Esophagus squamous epithelium (tissue), 5 donors: ENCODE measurements at places on chromosomes 6 and 20.

DNA sequence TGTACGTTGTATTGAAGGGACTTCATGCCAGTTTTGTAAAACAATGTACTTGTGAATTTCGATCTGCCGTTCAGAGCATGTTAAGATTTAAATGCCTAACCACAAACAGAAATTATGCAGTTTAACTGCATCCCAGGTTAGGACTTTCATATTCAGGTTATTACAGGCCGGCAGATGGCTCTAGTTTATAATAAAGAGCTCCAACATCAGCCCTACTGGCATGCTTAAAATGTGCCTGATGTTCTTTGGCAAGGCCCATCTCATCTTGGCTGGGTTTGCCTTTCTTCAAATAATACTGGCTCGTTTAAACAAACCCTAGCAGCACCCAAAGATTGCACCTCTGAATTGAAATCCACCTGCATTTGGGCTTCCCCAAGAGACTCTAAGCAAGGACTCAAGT lies 169.3 kb upstream of the RIN2 start:
- DNase-seq, result no peak

DNA sequence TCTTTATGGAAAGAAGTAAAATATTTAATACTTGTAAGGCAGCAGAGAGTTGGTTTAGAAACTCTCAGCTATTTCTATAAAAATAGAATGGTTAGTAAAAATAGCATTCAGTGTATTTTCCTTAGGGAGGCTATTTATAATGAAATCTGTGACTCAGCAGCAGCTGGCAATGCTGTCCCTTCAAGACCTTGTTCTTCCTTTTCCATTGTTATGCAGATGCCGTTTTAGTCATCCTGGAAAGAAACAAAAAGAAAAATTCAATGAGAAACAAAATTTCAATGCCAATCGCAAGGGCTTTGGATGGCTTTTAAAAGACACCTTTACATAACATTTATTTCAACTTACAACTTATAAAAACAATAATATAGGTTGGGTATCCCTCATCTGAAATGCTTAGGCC lies 17.5 kb downstream of the MPC1 start:
- DNase-seq, result no peak

- DNase-seq, result no peak
Observed at GRCh38 chr6:138656364-138657064, 117.1 kb upstream of the CCDC28A start.

DNA sequence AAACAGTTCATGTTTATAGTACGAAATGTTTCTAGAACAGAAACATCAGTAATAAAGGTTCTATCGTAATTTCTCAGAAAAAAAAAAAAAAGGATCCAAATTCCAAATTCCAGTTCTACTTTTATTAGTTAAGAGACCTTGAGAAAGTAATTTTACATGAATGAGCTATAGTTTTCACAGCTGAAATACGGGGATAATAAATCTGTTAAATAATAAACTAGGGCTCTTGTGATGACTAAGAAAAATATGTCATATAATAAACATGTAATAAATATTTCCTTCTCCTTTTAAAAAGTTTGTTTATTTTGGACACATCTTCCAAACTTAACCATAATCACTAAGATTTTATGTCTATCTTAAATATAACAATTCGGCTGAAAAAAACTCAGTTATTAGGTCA lies 17.8 kb downstream of the RARS2 start:
- no peak for DNase-seq

GRCh38 chr20:3247638-3248037 lies 8.6 kb upstream of the SLC4A11 start:
- DNase-seq, result no peak

GRCh38 chr6:4412488-4412887 lies 277.1 kb upstream of the ECI2 start:
- no peak for DNase-seq

DNA sequence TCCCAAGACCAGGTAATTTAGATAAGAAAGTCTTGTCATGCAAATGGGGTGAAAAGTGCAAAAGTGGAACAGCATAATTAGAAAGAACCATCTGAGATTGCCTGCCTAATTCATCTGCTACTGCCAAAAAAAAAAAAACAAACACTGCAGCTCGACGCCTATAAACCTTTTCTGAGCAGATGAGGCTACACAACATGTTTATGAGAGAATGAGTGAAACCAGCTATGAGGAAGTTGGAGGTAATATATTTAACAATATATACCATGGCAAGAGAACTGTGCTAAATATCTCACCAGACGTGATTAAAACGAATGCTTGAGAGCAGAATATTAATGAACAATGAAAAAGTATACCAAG lies 50.0 kb downstream of the LAMA4 start:
- DNase-seq, result no peak

DNA sequence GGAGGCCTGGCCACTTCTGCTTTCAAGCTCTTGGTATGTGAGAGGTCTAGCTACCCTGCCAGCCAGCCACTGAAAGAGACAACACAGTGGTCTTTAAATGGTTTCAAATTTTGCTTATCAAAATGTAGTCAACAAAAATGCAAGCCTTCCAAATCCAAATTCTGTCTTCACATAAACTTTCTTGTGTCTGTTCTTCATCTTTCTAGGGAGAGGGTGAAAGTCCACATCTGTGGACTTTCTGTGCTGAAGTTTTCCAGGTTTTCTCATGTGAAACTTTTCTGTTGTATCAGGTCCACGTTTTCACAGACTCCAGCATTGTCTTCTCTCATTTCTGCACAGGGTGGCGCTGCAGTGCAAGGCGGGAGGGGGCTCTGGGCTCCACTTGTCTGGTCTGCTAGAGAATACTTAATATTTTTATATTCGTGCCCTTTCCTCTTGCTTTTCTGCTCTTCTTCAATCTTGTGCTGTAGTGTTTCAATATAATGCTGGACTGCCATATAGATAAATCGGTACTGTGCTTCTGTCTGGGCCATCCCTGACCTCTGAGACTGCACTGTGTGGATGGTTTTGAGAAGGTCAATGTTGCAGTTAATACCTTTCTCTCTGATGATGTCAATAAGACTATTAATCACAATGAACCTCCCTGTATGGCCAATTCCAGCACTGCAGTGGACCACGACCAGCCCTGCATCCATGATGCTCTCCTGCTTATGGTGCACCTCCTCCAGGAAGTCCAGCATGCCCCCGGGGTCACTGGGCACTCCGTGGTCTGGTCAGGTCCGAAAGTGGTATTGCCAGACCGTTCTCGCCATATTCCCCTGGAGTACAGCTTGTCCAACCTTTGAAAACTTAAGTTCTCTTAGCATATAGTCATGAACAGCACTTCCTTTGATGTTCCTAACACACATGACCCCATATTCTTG lies 161.6 kb upstream of the TNFAIP3 start:
- no peak for DNase-seq

GRCh38 chr20:40955326-40955725 lies 73.3 kb upstream of the TOP1 start:
- no peak for DNase-seq

DNA sequence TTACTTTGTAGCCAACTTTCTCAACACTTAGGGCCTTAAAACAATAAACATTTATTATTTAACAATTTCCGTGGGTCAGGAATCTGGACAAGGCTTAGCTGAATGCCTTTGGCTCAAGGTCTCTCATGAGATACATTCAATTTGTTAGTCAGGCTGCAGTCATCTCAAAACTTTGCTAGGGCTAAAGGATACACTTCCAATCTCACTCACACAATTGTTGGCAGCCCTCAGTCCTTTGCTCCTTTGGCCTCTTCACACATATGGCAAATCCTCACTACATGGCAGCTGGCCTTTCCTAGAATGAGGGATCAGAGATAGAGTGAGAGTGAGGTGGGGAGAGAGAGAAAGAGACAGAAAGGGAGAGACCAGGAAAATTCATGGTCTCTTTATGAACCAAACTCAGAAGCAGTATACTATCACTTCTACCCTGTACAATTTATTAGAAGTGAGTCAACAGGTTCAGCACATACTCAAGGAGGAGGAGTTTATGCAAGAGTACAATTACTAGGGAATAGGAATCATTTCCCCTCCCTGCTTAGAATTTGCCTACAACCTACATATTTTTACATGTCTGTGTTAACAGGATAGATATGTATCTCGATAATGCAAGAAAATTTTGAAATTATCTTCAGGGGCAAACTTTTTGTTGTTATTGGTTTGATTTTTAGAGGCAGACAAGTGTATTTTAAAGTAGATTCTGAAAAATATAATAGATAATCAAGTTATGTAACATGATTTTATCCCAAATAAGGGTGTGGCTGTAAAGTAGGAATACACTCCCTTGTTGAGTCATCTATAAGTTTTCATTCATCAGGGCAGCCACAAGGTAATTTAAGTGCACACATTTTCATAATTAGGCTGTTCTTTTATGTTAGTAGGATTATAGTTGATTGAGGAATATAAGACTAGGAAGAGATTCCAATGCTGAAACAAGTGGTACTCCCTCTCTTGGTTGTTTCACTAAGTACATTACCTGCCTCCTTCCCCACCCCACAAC lies 85.9 kb upstream of the HMGCLL1 start:
- DNase-seq, result no peak

DNA sequence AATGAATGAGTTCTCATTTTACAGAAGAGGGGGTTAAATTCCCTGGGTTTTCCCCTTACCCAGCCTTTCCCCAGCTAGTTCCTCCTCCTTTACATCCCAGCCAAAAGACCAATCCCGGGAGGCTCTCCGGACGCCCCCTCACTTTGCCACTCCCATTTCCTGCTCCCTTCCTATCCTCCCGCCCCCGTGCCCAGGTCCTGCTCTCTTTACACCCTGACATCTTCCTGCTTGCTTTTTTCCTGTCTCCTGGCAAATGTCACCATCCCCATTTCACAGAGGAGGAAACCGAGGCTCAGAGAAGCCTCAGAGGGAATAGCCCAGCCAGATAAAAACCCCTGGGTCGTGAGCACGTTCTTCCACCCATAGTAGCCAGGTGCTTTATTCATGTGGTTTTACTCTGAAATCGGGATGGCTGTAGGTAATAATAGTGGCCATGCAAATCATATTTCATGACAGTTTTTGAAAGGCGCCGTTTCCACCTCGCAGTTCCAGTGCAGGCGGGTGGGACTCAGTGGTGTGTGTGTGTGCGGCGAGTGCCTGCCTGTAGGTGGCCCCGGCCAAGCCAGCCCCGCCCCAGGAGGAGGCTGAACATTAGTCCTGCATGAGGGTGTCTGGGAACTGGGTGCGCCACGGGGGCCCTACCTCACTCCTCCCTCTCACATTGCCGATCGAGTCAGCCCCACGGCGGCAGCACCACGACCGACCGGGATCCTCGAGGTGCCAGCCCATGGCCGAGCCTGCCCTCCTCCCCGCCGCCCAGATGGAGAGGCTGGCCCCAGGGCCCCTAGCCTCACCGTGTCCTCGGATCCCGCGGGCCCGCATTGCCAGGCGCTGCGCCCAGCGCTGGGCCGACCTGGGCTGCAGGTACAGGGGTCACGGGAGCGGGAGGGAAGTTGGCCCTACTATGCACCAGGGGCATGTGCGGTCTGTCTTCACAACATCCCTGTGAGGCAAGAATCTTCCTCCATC lies at the start of gene ARHGAP40:
Gene ARHGAP40 (plus strand): TSS at position 594 of the 969 bp plus-strand sequence.
- no peak for DNase-seq

GRCh38 chr6:28875191-28875747 lies 48.5 kb downstream of the TRIM27 start:
- DNase-seq, result no peak

GRCh38 chr6:41642090-41642959 lies 4.1 kb downstream of the MDFI start:
- DNase-seq, result no peak

DNA sequence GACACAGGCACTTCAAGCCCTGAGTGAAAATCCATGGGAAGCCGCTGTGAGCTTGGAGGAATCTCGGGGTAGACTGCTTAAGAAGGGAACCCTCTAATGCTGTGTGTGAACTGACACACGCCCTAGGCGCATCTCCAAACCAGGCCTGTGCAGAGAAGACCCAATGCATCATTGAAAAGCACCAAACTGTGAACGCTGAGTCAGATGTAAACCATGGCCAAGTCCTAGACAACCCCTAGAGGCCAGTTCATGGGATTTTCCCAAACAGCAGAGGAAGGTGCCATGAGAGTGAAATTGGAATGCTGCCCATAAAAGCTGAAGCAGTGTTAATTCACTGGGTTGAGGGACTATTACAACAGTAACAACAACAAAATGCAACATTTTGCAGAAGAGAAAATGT lies 296.5 kb downstream of the SMOC2 start:
- no peak for DNase-seq

GRCh38 chr6:152598901-152599537 lies 38.1 kb downstream of the SYNE1 start:
- DNase-seq, result no peak

DNA sequence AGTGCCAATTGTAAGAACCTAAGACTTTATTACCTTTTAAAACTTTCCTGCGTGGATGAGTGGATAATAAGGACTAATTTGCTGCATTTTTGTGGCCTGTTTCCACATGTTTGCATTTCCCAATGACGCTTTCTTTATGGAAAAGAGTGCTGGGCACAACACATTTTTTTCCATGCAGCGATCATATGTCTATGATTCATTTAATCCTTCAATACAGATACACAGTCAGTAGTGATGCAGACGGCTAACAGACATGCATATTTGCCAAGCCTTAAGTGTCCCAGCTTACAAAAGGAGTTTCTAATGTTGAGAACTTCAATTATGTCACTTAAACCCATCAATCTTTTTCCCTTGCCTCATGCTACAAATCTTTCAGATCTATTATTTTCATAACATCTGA lies 239.8 kb upstream of the PREP start:
- no peak for DNase-seq

DNA sequence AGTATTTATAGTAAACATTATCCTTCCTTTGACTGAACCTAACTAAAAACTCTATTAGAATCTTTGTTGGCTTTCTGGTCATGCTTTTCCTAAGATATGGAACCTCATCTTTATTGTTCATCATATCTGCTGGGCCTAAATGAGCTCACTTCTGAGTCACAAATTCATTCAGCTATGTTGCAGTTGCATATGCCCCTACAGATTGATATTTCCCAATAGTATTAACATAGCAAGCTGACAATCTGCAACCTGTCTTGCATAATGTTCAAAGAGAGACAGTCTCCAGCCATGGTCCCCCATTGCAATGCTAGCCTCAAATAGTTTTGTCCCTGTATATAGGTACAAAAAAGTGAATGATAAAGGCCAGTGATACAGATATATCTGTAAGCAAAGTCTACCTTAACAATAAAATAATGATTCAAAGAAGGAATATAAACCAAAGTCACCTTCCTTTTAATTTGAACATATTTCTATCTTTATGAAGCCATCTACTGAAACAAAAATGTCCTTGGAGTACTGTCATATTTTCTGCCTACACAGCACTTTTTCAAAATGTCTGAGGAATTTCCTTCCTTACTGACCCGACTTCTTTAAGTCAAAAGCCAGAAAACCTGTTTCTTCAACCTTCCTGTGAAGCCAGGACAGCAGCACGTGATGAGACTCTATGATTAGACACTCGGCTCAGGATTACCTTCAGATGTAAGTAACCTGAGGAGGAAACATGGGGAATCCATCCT lies 140.7 kb downstream of the UBE3D start:
- DNase-seq, result no peak

DNA sequence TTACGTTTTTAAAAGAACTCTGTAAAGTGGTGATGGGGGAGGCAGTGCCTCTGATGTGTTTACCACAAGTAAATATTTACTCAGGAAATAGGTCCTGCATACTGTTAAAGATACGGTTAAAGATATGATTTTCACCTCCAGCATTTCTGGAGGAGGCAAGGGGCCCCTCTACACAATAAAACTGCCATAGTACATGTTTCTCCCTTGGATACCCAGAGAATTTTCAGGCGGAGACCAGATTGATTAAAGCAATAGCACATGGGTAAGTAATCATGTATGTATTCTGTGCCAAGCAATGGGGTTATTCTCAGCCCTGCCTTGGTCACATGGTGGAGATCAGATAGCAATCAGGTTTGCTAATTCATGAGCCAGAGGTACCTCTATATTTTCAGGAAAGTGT lies 9.6 kb downstream of the RIPOR2 start:
- DNase-seq, result no peak

GRCh38 chr6:122122686-122123085 lies 276.8 kb upstream of the HSF2 start:
- DNase-seq, result no peak
